ENCODE measurements at places on chromosomes 13 and 19.
A peak's percentile ranks its signal among the peaks of the same experiment; 100 is the strongest.

DNA sequence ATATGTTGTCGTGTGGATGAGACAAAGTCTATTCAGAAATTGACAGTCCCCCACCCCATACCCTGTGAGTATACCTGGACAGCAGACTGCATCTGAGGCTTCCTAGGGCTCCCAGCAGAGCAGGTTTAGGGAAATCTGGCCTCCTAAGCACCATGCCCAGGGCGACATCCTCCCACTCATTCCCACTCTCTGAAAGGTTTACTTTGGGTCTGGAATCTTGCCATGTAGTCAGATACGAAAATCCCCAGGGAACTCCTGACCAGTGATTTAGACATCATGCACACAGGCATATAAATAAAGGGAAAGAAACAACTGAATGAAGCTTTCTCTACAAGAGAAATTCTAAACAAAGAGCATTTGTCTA is 717 bp upstream of the NALCN start:
- H3K27me3 ChIP-seq = peaks cover 61% of the 10 kb centered on the region
- H3K36me3 ChIP-seq = no peaks in the 10 kb centered on the region
- H3K4me1 ChIP-seq = peaks cover 8% of the 10 kb centered on the region
- no peak for DNase-seq
- H3K27ac ChIP-seq = no peak overlapping the region

DNA sequence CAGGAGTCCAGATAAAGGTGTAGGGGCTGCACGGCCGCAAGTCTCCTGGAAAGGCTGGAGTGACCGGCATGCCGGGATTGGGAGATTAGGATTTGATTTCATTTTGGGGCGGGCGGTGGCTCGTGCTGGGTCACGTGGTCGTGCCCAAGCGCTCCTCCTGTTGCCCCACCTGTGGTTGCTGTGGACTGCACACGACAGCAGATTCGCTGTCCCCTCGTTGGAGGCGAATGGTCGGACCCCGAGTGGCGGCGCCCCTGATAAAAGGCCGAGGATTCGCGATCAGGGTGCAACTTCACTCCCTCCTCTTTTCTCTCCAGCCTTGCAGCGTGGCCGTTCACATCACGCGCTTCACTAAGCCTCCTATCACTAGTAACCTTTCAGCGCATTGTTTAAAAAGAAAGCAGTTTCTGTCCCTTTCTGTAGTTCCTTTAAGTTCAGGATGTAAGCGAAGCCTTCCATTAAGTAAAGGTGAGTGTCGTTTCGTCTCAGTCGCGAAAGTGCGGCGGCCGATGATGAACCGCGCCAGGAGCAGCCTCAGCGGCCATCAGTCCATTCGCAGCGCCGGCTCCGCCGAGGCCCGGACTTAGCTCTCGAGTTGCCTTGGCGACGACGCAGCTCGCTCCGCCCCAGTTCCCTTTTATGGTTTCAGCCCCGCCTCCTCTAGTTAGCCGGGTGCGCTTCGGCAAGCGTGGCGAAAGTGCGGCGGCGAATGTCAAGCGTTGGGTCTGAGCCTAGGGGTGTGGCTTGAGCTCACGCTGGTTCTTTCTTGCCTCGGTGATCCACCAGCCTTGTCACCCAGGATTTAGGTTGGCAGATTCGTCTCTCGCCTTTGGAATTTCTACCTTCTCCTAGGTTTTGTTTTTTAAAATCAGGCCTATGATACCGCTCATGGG is 1.7 kb upstream of the PPP1R37 start:
- H3K27ac ChIP-seq = peak overlapping the region; percentile 100
- peaks cover 47% of the 10 kb centered on the region for H3K4me1 ChIP-seq
- peaks cover 42% of the 10 kb centered on the region for H3K36me3 ChIP-seq
- peak overlapping the region; percentile 98 for H3K4me3 ChIP-seq
- peaks cover 3% of the 10 kb centered on the region for H3K27me3 ChIP-seq

DNA sequence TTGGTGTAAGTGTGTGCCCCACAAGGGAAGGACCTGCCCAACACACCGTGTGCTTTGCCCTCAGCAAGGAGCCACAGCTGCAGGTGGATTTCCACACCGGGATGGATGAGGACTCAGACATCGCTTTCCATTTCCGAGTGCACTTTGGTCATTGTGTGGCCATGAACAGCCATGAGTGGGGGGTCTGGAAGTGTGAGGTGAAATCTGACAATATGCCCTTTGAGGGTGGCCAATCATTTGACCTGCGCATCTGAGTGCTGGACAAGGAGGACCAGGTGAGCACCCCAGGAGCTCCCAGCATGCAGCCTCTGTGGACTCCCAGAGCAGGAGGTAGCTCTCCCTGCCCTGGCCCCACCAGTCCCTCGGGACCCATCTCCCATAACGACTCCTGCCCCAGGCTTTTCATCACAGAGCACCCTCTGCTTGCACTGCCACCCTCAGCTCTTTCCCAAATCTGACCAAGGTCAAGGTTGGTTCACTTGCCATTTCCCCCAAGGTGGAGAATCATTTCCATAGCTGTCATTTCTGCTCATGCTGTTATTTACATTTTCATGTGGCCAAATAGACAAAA is 13.2 kb upstream of the EID2 start:
- no peak overlapping the region for H3K27ac ChIP-seq
- no peak for DNase-seq
- H3K27me3 ChIP-seq = peaks cover 58% of the 10 kb centered on the region
- no peak overlapping the region for H3K4me3 ChIP-seq
- no peaks in the 10 kb centered on the region for H3K36me3 ChIP-seq
- H3K4me1 ChIP-seq = peaks cover 11% of the 10 kb centered on the region

DNA sequence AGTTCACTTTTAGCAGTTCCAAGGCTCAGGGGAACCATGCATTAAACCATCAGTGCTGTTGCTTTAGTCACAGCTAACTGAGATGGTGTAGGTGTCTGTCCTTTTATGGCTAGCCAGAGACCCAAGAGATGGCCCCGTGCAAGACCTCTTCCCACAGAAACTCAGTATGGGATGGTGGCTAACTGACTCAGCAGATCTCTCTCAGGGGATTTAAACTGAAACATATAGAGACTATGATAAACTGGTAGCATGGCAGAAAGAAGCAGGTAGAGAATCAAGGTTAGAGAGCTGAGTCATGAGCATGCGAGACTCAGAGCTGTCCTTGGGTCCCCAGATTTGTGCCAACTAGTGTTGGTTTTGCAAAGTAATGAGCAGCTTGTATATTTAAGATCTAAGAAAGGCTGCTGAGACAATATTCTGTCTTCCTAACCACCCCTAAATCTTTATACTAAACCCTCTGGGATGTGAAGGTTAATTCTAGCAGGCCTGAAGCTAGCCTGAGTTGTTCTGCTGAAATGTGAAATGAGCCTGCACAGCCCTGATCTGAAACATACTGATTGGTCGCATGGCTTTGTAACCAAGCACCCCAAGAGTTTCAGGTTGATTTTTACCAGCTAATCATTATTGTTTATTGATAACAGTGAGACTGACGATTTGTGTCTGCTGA is 6.5 kb upstream of the SCEL start:
- no peak for DNase-seq
- no peak overlapping the region for H3K27ac ChIP-seq
- peaks cover 3% of the 10 kb centered on the region for H3K27me3 ChIP-seq
- peaks cover 26% of the 10 kb centered on the region for H3K4me1 ChIP-seq

DNA sequence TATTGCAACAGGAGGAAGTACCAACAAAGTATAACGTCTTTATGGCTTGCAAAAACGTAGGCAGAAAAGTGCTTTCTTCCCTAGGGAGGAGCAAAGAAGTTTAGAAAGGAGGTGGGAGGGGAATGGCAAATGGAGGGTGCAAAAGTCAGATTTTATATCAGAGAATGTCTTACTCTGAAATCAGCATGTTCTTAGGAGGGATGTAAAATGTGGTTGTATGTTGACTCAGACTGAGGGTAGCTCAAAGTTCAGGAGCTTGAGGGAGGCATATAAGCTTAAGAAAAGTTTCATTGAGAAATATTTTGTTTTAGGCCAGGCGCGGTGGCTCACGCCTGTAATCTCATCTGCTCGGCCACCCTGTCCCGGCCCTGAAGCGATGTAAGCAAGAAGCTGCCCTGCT is 1.7 kb downstream of the ZNF90 start:
- peak overlapping the region; percentile 72 for H3K27ac ChIP-seq
- H3K27me3 ChIP-seq = no peaks in the 10 kb centered on the region
- DNase-seq = no peak
- peaks cover 43% of the 10 kb centered on the region for H3K4me1 ChIP-seq

DNA sequence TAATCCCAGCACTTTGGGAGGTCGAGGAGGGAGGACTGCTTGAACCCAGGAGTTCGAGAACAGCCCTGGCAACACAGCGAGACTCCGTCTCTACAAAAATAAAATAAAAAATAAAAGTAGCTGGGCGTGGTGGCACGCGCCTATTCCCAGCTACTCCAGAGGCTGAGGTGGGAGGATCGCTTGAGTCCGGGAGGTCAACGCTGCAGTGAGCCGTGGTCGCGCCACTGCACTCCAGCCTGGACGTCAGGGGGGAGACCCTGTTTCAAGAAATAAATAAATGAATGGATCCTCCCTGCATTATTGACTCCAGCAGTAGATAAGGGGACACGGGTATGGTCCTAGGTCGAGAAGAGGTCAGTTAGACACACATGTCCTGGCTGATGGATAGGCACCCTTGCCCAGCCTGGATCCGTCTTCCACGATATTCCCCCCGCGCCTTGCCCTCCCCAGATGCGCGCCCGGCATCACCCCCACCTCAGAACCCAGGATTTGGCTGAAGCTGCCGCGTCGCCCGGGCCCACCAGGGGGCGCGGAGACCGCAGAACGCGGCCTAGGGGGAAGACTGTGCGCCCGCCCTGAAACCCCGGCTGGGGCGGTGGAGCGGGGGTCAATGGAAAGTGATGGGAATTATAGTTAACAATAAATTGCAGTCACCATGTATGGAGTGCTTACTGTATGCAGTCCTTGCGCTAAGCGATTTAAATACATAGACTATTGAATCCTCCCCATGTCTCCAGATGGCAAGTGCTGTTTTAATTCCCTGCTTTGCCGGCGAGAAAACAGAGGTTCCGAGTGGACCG is 2.1 kb upstream of the HOOK2 start:
- peak overlapping the region; percentile 85 for H3K4me3 ChIP-seq
- DNase-seq = peak; percentile 91
- peaks cover 10% of the 10 kb centered on the region for H3K27me3 ChIP-seq
- H3K36me3 ChIP-seq = no peaks in the 10 kb centered on the region
- H3K27ac ChIP-seq = no peak overlapping the region

GRCh38 chr13:41549491-41549890 is 92.1 kb downstream of the RGCC start:
- no peak overlapping the region for H3K4me3 ChIP-seq
- H3K27ac ChIP-seq = no peak overlapping the region
- H3K36me3 ChIP-seq = no peaks in the 10 kb centered on the region

- no peak overlapping the region for H3K4me3 ChIP-seq
- H3K4me1 ChIP-seq = peaks cover 58% of the 10 kb centered on the region
- DNase-seq = no peak
- peak overlapping the region; percentile 29 for H3K27ac ChIP-seq
- peaks cover 54% of the 10 kb centered on the region for H3K36me3 ChIP-seq
These were observed 6.0 kb downstream of the AKAP8L start for GRCh38 chr19:15412832-15413231.

DNA sequence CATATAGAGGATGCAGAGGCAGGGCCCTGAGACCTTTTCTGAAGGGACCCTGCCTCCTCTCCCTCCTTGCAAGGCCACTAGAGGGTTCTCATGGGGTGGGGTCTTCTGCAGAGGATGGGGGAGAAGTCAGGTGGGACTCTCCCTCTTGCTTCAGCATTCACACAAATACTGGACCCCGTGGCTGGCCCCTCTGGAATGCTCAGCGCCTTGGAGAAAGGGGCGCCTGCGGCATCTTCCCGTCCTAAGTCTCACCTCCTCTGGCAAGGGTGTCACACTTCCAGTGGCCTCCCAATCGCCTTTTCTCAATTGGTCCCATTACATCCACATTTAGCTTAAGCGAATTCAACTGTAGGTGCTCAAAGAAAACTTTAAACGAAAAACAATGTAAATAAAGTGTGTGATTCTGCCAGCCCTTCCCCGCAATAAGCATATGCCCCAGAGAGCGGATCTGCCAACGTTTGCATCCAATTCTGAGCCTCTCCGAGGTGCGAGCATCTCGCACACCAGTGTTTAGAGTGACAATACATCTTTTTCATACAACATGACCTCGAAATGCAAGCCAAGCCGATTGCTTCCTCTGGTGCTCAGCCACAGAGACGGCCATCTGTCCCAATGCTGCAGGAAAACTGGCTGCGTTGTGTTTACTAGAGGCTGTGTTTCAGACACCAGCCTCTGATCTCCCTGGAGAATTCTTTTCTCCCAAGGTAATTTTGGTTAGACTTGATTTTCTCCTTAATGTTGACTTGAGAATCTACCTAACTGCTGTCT is 69.1 kb upstream of the WASF3 start:
- peaks cover 7% of the 10 kb centered on the region for H3K4me1 ChIP-seq
- DNase-seq = no peak
- no peak overlapping the region for H3K4me3 ChIP-seq
- H3K36me3 ChIP-seq = no peaks in the 10 kb centered on the region
- H3K27me3 ChIP-seq = peaks cover 3% of the 10 kb centered on the region

DNA sequence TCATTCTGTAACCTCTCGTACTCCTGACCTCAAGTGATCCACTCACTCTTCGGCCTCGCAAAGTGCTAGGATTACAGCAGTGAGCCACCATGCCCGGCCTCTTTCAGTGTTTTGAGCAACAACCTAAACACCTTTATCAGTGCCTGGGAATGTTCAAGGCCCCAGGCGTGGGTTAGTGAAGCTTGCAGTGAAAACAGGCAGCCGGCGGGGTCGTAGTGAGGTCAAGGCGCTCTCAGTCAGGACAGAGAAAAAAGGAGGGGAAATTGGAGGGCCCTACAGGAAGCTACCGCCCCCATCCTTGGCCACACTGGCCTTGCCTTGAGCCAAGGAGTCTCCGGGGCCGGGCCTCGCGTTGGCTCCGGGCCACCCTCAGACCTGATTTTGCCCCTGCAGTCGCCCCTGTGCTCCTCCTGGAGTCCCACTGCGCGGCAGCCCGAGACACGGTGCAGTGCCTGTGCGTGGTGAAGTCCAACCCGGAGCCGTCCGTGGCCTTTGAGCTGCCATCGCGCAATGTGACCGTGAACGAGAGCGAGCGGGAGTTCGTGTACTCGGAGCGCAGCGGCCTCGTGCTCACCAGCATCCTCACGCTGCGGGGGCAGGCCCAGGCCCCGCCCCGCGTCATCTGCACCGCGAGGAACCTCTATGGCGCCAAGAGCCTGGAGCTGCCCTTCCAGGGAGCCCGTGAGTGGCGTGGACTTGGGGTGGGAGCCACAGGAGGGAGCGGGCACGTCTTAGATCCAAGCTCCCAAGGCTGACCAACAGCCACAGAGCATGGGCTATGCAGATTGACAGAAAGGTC is 17.7 kb downstream of the MAG start:
- DNase-seq = peak; percentile 68
- peaks cover 92% of the 10 kb centered on the region for H3K4me1 ChIP-seq
- peaks cover 11% of the 10 kb centered on the region for H3K27me3 ChIP-seq
- no peaks in the 10 kb centered on the region for H3K36me3 ChIP-seq

- peaks cover 66% of the 10 kb centered on the region for H3K4me1 ChIP-seq
- H3K27ac ChIP-seq = peak overlapping the region; percentile 98
- DNase-seq = no peak
- no peaks in the 10 kb centered on the region for H3K36me3 ChIP-seq
- H3K4me3 ChIP-seq = peak overlapping the region; percentile 55
These were observed 19.1 kb upstream of the ARHGEF7 start for GRCh38 chr13:111095911-111096501.

GRCh38 chr19:15463861-15464371 is 428 bp downstream of the RASAL3 start:
- no peak for DNase-seq
- H3K4me3 ChIP-seq = no peak overlapping the region
- no peak overlapping the region for H3K27ac ChIP-seq
- H3K36me3 ChIP-seq = no peaks in the 10 kb centered on the region

Measured in nephron progenitor cell (in vitro differentiated cells).